ENCODE measurements at places on chromosomes 2 and 18.

GRCh38 chr2:240836781-240837467 lies 16.9 kb upstream of the KIF1A start:
- no peak for DNase-seq

DNA sequence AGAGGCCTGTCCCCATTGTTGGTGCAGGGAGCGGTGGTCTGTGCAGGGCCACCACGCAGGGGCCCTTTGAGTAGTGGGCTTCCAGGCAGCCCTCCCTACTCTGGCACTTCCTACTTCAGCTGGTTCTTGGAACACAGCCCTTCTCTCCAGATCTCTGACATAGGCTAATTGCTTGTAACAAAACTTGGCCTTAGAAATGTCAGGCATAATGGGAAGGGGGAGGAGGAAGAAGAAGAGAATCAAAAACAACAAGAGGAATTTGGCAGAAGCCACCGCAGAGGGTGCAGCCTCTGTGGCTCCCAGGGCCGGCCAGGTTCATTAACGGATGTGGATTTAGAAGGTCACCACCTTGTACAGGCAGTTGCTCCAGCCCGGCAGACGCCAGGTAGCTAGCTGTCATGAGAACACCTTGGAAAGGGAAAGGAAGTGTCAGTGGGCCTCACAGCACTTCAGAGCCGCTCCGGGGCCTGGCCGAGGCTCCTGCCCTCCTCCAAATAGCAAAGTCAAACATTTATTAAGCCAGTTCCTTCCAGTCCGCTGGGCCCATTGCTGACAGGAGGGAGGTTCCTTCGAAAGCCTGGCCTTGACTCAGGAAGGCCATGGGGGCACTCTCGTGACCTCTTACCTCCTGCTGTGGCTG lies 7.4 kb downstream of the BOD1L2 start:
- no peak for DNase-seq

DNA sequence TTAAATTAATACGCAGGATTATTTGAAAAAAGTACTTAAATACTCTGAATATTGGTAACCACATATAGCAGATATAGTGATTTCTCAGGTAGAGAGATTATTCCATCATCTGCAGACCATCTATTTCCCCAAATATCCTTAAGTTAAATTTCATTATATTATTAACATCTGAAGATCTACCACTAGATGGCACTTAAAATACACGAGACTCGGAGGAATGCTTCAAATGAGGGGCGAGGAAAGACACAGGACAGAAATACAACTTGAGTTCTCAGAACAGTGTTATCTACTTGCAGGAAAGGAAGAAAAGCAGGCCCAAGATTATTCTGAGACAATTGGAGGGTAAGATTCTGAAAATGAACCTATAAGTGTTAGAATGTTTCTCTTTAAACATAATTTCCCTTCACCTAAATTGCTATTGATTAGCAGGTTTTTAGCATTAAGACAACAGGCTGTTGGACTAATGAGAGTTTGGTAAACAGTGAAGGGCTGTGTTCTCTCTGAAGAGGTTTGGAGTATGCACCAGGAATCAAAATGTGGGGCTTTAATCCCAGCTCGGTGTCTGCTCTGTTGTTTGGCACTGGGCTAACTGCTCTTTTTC lies 76.9 kb upstream of the GCFC2 start:
- peak; percentile 37 for DNase-seq

DNA sequence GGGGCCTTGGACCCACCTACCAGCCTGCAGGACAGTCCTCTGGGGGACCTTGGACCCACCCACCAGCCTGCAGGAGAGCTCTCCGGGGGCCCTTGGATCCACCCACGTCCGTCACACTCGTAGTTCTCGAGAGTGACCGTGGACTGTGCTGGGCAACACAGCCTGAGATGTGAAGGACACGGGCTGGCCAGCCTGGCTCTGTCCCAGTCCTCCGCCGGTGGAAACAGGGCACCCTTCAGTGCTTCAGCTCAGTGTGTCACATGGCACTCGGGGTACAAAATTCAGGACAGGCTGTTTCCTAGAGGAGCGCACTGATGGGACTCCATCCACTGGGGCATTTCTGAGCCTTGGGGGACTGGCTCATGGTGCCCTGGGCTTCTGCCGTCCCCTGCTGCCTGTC lies 212.0 kb downstream of the TWIST2 start:
- DNase-seq, result no peak

DNA sequence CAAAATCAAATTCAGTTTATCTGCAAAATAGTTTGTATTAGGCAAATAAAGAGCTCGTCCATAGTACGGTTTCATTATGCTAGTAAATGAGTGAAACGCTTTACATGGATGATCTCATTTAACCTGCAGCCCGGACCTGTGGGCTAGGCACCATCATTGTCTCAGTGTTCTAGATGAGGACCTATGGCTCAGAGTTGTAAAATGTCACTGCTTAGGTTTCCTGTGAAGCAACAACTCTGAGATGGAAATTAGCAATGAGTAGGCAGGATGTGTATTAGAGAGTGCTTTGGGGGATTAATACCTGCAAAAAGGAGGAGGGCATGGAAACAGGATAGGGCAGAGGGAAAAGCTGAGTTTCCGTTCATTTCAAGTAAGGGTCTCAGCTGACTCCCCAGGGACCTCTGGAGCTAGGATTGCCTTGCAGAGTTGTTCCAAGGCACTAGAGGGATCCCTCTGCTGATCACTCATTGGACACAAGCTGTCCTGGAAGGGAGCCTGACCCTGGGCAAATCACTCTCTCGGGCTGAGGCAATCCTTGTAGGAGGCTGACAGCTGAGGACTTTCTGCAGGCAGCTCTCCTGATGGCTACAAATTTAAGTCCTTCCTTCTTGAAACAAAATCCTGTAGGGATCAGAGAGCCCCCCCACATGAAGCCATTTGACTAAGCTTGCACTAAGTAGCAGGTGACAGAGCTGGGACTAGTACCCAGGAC lies 58.8 kb upstream of the SIX2 start:
- DNase-seq, result no peak

- DNase-seq, result no peak
These were observed 50.3 kb downstream of the CAPN13 start for GRCh38 chr2:30756971-30757370.

DNA sequence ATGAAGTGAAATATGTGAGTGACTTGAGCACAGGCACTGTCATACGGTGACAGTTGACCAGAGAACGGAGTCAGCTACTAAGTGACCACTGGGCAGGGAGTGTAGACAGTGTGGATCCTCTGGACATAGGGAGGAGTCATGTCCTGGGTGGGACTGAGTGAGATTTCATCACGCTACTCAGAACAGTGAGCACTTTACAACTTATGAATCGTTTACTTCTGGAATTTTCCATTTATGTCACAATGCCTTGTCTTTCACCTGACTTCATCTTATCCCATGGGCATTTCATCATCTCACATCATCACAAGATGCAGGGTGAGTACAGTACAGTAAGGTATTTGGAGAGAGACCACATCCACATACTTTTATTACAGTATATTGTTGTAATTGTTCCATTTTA lies 29.0 kb downstream of the PTPRM start:
- DNase-seq, result no peak

DNA sequence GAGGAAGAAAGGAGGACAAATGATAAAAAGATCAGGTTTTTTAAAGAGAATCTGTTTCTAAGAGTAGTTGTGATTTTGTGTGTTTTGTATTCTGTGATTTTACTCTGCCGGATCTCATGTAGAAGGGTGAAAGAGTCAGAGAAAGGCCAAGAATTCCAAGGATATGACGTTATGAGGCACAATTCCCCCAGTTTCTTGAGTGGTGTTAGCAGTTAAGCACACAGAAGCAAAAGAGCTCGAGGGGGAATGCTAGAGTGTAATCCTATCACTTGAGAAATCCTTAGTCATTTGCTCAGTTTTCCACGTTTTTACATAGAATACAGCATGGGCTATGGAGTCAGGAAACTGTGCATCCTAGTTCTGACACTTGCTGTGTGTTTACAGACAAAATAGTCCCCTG lies 34.8 kb downstream of the METTL4 start:
- DNase-seq, result no peak

- no peak for DNase-seq
These were observed 86.4 kb downstream of the LIMS1 start for GRCh38 chr2:108620656-108621055.

DNA sequence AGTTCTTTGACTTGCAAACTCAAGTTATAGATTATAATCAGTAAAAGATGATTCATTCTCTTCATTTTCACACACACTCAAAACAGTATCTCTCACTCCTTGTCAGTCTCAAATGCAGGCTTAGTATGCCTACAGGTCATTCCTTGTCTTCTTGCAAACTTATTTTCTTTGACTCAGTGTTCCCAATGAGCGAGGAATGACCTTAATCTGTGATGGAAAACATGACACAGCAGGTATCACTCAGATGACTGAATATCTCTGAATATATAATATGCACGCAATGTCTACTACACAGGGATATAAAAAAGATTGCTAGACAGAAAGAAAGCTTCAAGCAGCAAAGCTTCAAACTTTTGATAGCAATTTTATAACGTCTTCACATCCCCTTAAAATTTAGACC lies 127.8 kb upstream of the RGPD4 start:
- DNase-seq, result no peak

DNA sequence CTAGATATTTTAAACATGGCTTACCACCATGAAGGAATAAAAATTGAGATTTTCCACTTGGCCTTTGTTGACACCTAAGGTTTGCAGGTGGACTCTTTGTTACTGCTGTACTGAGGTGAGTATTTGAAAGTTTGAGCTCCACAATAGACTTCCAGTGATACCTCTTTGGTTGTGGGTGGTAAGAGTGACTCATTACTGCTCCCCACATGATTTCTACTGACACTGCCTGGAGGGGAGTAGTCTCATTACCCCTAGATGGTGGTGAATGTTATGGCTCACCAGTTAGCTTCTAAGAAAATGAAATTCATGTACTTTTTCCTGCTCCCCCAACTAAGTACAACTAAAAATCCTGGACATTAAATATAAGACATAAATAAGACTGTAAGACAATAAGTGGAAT lies 1183.1 kb upstream of the TMEFF2 start:
- DNase-seq, result no peak

- no peak for DNase-seq
These were observed 281.3 kb downstream of the TDRD15 start for GRCh38 chr2:21404827-21405625.

- no peak for DNase-seq
These were observed 154.2 kb upstream of the CCDC195 start for GRCh38 chr2:224870341-224870740.

- no peak for DNase-seq
These were observed 27.8 kb downstream of the NXPH2 start for GRCh38 chr2:138752197-138752956.

DNA sequence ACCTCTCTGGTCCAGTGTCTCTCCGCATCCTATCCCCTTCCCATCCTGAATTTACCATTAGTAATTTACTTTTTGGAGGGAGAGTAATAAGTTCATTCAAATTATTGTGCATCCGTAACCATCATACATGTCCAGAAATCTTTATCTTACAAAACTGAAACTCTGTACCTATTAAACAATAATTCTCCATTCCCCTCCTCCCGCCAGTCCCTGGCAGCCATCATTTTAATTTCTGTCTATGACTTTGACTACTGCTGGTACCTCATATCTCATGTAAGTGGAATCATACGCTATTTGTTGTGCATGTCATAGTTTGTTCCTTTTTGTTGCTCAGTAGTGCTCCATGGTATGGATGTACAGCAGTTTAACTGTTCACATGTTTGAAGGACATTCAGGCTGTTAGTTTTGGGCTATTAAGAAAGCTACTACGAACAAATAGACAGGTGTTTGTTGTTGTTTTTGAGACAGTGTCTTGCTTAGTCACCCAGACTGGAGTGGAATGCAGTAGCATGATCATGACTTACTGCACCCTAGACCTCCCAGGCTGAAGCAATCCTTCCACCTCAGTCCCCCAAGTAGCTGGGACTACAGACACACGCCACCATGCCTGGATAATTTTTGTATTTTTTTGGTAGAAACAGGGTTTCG lies 2.0 kb downstream of the LIMS1 start:
- DNase-seq, result no peak

- DNase-seq, result peak; percentile 85
These were observed 140.3 kb downstream of the RPIA start for GRCh38 chr2:88831792-88832248.

DNA sequence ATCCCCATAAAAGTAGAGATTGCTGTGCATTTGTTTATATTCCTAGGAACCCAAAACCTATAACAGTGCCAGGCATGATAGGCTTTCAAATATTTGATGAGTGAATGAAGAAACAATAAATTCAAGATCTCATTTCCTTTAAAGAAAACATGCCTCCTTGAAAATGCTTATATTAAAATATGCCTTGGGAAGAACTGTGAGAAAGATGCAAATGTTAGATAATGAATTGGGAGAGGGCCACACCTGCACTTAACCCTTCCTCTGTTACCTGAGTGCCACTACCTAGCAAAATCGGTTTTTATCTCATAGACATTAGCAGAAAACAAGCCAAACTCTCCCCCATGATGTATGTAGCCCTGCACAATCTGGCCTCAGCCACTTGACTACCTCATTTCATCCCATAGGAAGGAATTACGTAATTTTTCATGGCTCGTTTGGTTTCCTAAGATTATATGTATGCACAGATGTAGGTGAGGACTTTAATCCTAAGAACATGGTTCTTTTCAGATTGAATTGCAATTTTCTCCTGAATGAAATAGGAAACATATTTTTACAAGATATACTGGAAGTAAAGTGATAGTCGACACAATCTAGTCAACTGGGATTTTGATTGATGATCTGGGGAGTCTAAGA lies 25.2 kb downstream of the GULP1 start:
- no peak for DNase-seq

DNA sequence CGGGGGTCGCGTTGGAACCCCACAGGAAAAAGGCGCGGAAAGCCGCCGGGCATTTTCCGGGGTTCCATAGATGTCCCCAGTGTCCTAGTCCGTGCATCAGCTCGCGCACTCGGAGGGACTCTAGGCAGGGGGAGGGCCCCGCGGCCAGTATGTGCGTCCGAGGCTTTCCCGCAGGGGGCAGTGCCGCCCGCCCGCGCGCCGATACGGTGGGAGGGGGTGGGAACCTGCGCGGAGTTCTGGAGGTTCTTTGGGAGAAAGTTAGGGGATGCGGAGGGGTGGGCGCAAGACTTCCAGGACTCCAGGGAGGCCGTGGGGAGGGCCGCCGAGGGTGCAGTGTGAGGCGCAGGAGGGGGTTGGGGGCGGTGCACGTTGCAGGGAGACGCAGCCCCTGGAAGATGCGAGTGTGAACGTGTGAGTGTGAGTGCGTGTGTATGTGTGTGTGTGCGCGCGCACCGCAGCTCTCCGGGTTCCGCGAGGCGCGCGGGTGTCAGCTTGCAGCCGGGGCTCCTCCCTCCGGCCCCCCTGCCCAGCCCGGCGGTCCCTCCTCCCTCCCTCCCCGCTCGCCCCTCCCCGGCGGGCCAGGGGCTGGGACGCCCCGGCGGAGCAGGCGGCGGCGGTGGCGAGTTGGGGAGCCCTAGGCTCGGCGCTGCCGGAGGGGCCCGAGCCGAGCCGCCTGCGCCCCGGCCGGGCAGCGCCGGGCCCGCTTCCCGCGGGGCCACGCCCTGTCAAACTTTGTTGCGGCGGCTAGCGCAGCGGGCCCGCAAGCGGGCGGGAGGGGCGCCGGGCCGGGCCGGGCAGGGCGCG lies at the start of gene TCF7L1:
Gene TCF7L1, plus strand, starts transcription at position 559 of the 804 bp plus-strand sequence. CDS start 293 bp downstream, outside the sequence.
- peak; percentile 61 for DNase-seq
